Activated T-helper 2 cell treated with anti-CD3 and anti-CD28 coated beads, Interferon-gamma antibody, Interleukin-2, Interleukin-4, amounts not matched to agents 10 μg/mL and 5 μg/mL and 100 μg/mL, durations not matched to agents 14 hours and 24 hours and 36 hours (primary cell): ENCODE measurements at places on chromosomes 2 and 18. TPM values are rescaled to one million over a fixed set of nuclear protein-coding genes. Genes with fewer than 3 reads are reported as not detected.

GRCh38 chr2:46490521-46491141, 11.3 kb downstream of the TMEM247 start:
- no peaks in the 10 kb centered on the region for H3K36me3 ChIP-seq
- DNase-seq: no peak
- H3K27me3 ChIP-seq: peaks cover 2% of the 10 kb centered on the region
- peaks cover 15% of the 10 kb centered on the region for H3K4me1 ChIP-seq
- H3K27ac ChIP-seq: no peak overlapping the region

GRCh38 chr2:38828460-38828859, 47.3 kb downstream of the DHX57 start:
- DNase-seq: no peak
- H3K36me3 ChIP-seq: peaks cover 19% of the 10 kb centered on the region
- H3K4me3 ChIP-seq: no peak overlapping the region
- H3K27ac ChIP-seq: no peak overlapping the region
- peaks cover 4% of the 10 kb centered on the region for H3K4me1 ChIP-seq
- H3K27me3 ChIP-seq: no peaks in the 10 kb centered on the region

GRCh38 chr18:42174909-42175308, 219.9 kb downstream of the PIK3C3 start:
- DNase-seq: no peak
- H3K27me3 ChIP-seq: no peaks in the 10 kb centered on the region
- no peak overlapping the region for H3K27ac ChIP-seq
- H3K36me3 ChIP-seq: no peaks in the 10 kb centered on the region

DNA sequence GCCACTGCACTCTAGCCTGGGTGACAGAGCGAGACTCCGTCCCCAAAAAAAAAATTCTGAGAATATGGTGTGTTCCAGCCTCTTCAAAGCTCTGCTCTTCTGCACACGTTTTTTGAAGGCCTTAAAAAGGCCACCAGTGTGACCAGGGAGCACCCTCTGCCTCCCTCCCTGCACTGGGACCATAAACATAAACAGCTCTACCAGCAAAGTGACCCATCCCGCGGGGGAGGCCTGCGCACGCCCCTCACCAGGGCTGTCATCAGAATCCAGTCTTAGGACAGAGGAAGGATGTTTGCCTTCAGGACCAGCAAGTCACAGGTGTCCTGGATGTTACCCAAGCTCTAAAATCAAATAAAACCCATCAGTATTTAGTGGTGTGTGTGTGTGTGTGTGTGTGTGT, 23.2 kb upstream of the B3GNT7 start:
- H3K4me1 ChIP-seq: no peaks in the 10 kb centered on the region
- no peak overlapping the region for H3K27ac ChIP-seq
- peaks cover 2% of the 10 kb centered on the region for H3K27me3 ChIP-seq
- no peak overlapping the region for H3K4me3 ChIP-seq
- no peak for DNase-seq
- H3K36me3 ChIP-seq: no peaks in the 10 kb centered on the region

DNA sequence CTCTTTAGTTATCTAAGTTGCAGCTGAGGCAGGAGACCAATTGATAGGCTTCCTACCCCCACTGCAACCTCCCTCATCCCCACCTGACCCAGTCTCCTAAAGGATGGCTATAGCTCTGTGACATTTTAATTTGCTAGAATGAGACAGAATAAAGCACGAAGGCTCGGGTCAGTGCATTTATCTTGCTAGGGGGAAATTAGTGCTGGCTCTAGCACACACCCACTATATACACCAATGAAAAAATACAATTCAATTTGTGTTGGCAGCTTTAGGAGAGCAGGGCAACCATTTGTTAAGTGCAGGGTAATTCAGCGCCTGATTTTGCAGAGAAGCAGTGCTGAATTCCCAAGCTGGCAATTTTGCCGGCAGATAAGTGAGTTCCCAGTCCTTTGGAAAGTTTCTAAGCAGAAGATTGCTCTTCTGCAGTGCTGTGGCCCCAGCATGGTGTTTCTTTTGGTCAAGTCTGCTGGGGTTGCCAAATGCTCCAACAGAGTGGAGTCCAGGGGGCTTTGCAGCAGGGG, 346.0 kb downstream of the ALK start:
- no peak overlapping the region for H3K27ac ChIP-seq
- no peaks in the 10 kb centered on the region for H3K4me1 ChIP-seq
- H3K36me3 ChIP-seq: no peaks in the 10 kb centered on the region
- no peaks in the 10 kb centered on the region for H3K27me3 ChIP-seq
- no peak for DNase-seq

The SDC1 gene
- 0.59 and 0.62 TPM in 2 replicates for total RNA-seq

The PLGLB2 gene
- 2.0 and 2.5 TPM in 2 replicates for total RNA-seq

The SERPINB8 gene
- 19.0 and 21.0 TPM in 2 replicates for total RNA-seq

GRCh38 chr18:10928011-10928771, 221.2 kb downstream of the PIEZO2 start:
- H3K27ac ChIP-seq: no peak overlapping the region
- DNase-seq: no peak

DNA sequence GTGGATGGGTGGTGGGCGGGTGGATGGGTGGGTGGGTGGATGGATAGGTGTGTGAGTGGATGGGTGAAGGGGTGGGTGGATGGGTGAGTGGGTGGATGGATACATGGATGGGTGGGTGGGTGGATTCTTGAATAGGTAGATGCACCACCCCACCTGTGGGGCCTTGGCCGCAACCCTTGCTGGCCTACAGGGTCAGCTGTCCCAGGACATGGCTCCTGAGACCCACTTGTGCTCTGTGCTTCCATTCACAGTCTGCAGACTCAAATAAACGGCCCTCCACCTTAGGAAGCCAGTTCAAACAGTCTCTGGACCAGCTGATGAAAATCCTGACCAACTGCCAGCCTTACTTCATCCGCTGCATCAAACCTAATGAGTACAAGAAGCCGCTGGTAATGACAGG, 54.4 kb downstream of the MYO7B start:
- H3K36me3 ChIP-seq: no peaks in the 10 kb centered on the region
- no peak for DNase-seq
- no peak overlapping the region for H3K27ac ChIP-seq

DNA sequence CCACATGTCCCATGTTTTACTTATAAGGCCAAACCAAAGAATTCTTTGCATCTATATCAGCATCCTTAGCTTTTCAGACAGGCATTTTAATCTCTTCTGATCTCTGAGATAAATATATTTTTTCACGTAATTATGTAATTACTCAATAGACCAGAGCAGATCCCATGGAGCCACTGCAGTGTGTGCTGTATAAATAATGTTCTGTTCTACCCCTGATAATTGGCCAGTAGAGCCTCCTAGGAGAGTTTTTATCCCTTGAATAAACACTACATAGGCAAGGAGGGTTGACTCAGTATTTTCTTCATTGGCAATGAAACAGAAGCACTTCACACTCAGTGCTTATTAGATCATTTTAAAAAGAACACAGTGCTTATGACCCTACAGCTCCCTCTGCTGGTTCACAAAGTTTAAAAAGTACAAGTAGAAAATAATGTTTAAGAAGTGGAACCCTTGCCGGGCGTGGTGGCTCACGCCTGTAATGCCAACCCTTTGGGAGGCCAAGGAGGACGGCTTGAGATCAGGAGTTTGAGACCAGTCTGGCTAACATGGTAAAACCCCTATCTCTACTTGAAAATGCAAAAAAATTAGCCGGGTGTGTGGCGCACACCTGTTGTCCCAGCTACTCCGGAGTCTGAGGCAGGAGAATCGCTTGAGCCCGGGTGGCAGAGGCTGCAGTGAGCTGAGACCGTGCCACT, 91.9 kb downstream of the PPP1R1C start:
- peaks cover 7% of the 10 kb centered on the region for H3K27me3 ChIP-seq
- no peak overlapping the region for H3K4me3 ChIP-seq
- no peak for DNase-seq
- H3K4me1 ChIP-seq: no peaks in the 10 kb centered on the region
- H3K27ac ChIP-seq: no peak overlapping the region
